Colonic mucosa (tissue), 4 donors: ENCODE measurements at places on chromosomes 5 and 9. TPM values are rescaled to one million over a fixed set of nuclear protein-coding genes. Genes with fewer than 3 reads are reported as not detected.

The EMB gene
- total RNA-seq = 6.1 TPM

The C9orf153 gene
- not detected for total RNA-seq

The ADCY2 gene
- 1.9 TPM for total RNA-seq

The SPINK6 gene
- not detected for total RNA-seq

The SH3TC2 gene
- 2.5 TPM for total RNA-seq

The RNF180 gene
- total RNA-seq = 1.2 TPM

The RFX3 gene
- total RNA-seq = 12.1 TPM

The PCDHGA3 gene
- 0.10 TPM for total RNA-seq

The TAS2R1 gene
- not detected for total RNA-seq

The FCN1 gene
- total RNA-seq = 4.6 TPM

The PKD2L2 gene
- not detected for total RNA-seq

The BRD9 gene
- 41.8 TPM for total RNA-seq

The CREBRF gene
- total RNA-seq = 19.1 TPM

The CD180 gene
- 0.30 TPM for total RNA-seq

The TAF11L3 gene
- not detected for total RNA-seq

The LCN9 gene
- not detected for total RNA-seq

The STXBP1 gene
- 8.2 TPM for total RNA-seq

GRCh38 chr5:66277981-66278380 lies 133.9 kb downstream of the SREK1 start:
- no peak overlapping the region for H3K27ac ChIP-seq
- no peaks in the 10 kb centered on the region for H3K27me3 ChIP-seq
- H3K4me1 ChIP-seq = no peaks in the 10 kb centered on the region

GRCh38 chr5:138831703-138832102 lies 43.4 kb downstream of the LRRTM2 start:
- no peak overlapping the region for H3K4me3 ChIP-seq
- no peak for DNase-seq
- H3K36me3 ChIP-seq = no peaks in the 10 kb centered on the region
- no peaks in the 10 kb centered on the region for H3K27me3 ChIP-seq
- no peaks in the 10 kb centered on the region for H3K4me1 ChIP-seq

GRCh38 chr9:87889065-87889881 lies 6.6 kb downstream of the SPATA31E1 start:
- no peaks in the 10 kb centered on the region for H3K27me3 ChIP-seq
- H3K4me3 ChIP-seq = no peak overlapping the region
- no peaks in the 10 kb centered on the region for H3K36me3 ChIP-seq
- DNase-seq = no peak
- no peaks in the 10 kb centered on the region for H3K4me1 ChIP-seq
- no peak overlapping the region for H3K27ac ChIP-seq

- DNase-seq = no peak
- no peak overlapping the region for H3K4me3 ChIP-seq
- no peaks in the 10 kb centered on the region for H3K27me3 ChIP-seq
Observed at GRCh38 chr5:124634741-124635323, 111.6 kb downstream of the ZNF608 start.

DNA sequence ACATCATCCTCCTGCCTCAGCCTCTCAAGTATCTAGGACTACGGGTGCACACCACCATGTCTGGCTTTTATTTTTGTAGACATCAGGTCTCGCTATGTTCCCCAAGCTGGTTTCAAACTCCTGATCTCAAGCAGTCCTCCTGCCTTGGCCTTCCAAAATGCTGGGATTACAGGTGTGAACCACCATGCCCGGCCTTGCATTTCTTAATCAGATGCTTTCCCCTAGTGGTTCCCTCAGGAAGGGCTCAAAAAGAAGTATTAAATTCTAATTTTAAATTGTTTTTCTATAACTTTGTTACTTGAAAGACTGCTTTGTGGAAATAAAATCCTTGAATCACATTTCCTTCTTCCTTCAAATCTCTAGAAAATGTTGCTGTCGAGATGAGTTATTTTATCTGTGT lies 79.5 kb upstream of the ROR2 start:
- no peak overlapping the region for H3K27ac ChIP-seq
- H3K27me3 ChIP-seq = no peaks in the 10 kb centered on the region
- no peaks in the 10 kb centered on the region for H3K4me1 ChIP-seq
- no peak for DNase-seq
- no peak overlapping the region for H3K4me3 ChIP-seq
- no peaks in the 10 kb centered on the region for H3K36me3 ChIP-seq

GRCh38 chr5:44189255-44189654 lies 200.0 kb downstream of the FGF10 start:
- DNase-seq = no peak
- no peak overlapping the region for H3K27ac ChIP-seq
- no peak overlapping the region for H3K4me3 ChIP-seq
- H3K4me1 ChIP-seq = no peaks in the 10 kb centered on the region
- H3K36me3 ChIP-seq = no peaks in the 10 kb centered on the region

DNA sequence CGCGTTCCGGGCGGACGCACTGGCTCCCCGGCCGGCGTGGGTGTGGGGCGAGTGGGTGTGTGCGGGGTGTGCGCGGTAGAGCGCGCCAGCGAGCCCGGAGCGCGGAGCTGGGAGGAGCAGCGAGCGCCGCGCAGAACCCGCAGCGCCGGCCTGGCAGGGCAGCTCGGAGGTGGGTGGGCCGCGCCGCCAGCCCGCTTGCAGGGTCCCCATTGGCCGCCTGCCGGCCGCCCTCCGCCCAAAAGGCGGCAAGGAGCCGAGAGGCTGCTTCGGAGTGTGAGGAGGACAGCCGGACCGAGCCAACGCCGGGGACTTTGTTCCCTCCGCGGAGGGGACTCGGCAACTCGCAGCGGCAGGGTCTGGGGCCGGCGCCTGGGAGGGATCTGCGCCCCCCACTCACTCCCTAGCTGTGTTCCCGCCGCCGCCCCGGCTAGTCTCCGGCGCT lies at the start of gene DAPK1:
Gene DAPK1 (plus strand): TSS at position 264 of the 442 bp plus-strand sequence. CDS start 1,211 bp downstream, outside the sequence.
- H3K27ac ChIP-seq = peak within 1 kb of the TSS; percentile 52
- DNase-seq = peak; percentile 68
- H3K27me3 ChIP-seq = peaks cover 9% of the 10 kb centered on the region
- H3K36me3 ChIP-seq = no peaks in the 10 kb centered on the region
- H3K4me3 ChIP-seq = peak within 1 kb of the TSS; percentile 70
- no peaks in the 10 kb centered on the region for H3K4me1 ChIP-seq

DNA sequence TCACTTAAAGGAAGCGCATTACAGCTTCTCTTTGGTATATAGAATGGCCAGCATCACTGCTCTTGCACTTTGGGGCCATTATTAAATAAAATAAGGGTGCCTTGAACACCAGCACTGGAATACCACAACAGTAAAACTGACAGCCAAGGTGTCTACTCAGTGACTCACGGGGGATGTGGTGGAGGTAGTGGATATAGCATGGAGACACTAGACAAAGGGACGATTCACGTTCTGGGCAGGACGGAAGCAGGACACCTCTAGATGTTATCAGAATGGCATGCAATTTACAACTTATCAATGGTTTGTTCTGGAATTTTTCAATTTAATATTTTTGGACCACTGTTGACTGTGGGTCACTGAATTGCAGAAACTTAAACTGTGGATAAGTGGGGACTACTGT lies 32.9 kb upstream of the PDE8B start:
- no peaks in the 10 kb centered on the region for H3K36me3 ChIP-seq
- H3K27ac ChIP-seq = no peak overlapping the region
- DNase-seq = no peak
- H3K27me3 ChIP-seq = peaks cover 19% of the 10 kb centered on the region
- H3K4me3 ChIP-seq = no peak overlapping the region

- no peaks in the 10 kb centered on the region for H3K27me3 ChIP-seq
- DNase-seq = no peak
- no peak overlapping the region for H3K4me3 ChIP-seq
- H3K36me3 ChIP-seq = no peaks in the 10 kb centered on the region
- no peaks in the 10 kb centered on the region for H3K4me1 ChIP-seq
- H3K27ac ChIP-seq = no peak overlapping the region
Observed at GRCh38 chr9:81193362-81194339, 495.7 kb downstream of the TLE1 start.

DNA sequence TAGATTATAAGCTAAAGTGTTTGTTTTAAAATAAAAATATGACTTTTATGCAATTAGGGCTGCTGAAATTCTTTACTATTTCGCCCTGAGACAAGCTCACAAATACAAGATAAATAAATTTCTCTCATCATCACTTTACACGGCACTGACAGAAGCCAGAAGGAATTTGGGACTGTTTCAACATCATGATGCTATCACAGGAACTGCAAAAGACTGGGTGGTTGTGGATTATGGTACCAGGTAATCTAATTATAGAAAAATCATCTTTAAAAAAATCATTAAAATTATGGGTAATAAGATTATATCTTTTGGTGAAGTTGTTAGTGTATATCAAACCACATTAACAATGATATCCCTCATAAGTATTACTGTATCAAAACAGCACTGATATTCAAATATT lies 95.0 kb downstream of the MAN2A1 start:
- DNase-seq = no peak
- H3K27ac ChIP-seq = no peak overlapping the region
- H3K36me3 ChIP-seq = peaks cover 3% of the 10 kb centered on the region
- H3K27me3 ChIP-seq = no peaks in the 10 kb centered on the region

GRCh38 chr9:125749951-125750626 lies 2.9 kb downstream of the PBX3 start:
- H3K27ac ChIP-seq = peak overlapping the region; percentile 11
- DNase-seq = no peak
- no peak overlapping the region for H3K4me3 ChIP-seq
- H3K36me3 ChIP-seq = no peaks in the 10 kb centered on the region
- H3K27me3 ChIP-seq = no peaks in the 10 kb centered on the region

GRCh38 chr9:1456301-1457024 lies 406.3 kb downstream of the DMRT2 start:
- H3K27me3 ChIP-seq = no peaks in the 10 kb centered on the region
- H3K4me1 ChIP-seq = no peaks in the 10 kb centered on the region
- H3K4me3 ChIP-seq = no peak overlapping the region
- H3K36me3 ChIP-seq = no peaks in the 10 kb centered on the region
- no peak overlapping the region for H3K27ac ChIP-seq

DNA sequence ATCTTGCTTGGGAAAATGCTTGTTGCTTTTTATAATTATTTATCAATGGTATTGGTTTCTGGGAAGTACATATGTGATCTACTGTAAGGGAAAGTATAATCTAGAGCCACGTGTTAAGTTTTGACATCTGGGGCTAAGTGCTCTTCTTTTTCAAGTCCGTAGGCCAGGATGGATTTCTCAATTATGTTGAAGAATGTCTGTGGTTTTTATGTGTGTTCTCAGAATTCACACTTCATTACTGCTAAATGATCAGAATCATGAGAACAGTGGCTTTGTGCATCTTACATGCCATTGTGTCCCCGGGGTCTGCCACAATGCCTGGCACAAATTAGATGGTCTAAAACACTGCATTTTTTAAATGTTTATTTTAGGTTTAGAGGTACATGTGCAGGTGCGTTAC lies 14.5 kb upstream of the AUH start:
- no peak overlapping the region for H3K27ac ChIP-seq
- no peaks in the 10 kb centered on the region for H3K27me3 ChIP-seq
- H3K36me3 ChIP-seq = no peaks in the 10 kb centered on the region
- H3K4me1 ChIP-seq = no peaks in the 10 kb centered on the region
- H3K4me3 ChIP-seq = no peak overlapping the region

DNA sequence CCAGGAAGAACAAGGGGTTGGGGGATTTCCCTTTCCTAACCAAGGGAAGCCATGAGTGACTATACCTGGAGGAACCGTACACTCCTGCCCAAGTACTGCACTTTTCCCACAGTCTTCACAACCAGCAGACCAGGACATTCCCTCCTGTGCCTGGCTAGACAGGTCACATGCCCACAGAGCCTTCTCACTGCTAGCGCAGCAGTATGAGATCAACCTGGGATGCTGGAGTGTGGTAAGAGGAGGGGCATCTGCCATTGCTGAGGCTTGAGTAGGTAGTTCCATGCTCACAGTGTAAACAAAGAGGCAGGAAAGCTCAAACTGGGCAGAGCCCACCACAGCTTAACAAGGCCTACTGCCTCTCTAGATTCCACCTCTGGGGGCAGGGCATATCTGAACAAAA lies 35.9 kb downstream of the SAXO1 start:
- no peaks in the 10 kb centered on the region for H3K4me1 ChIP-seq
- no peak overlapping the region for H3K27ac ChIP-seq
- H3K27me3 ChIP-seq = no peaks in the 10 kb centered on the region
- H3K36me3 ChIP-seq = no peaks in the 10 kb centered on the region
- DNase-seq = no peak

DNA sequence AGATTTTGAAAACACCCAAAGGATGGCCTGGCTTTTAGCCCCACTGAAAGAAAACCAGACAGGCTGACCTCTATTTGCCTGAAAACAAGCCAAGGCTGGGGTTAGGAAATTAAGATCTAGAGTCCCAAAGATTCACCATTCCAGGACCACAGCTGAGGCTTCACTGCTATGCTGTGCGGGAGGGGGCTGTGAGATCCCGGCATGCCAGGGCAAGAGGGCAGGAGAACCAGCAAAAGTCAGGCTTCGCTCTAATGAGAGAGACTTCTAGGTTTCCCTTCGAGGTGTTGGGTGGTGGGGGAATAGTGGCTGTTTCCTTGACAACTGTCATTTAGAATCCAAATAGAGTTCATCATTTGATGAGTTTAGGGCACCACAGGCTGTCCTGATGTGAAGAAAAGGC lies 152.9 kb upstream of the NFIB start:
- H3K4me3 ChIP-seq = no peak overlapping the region

DNA sequence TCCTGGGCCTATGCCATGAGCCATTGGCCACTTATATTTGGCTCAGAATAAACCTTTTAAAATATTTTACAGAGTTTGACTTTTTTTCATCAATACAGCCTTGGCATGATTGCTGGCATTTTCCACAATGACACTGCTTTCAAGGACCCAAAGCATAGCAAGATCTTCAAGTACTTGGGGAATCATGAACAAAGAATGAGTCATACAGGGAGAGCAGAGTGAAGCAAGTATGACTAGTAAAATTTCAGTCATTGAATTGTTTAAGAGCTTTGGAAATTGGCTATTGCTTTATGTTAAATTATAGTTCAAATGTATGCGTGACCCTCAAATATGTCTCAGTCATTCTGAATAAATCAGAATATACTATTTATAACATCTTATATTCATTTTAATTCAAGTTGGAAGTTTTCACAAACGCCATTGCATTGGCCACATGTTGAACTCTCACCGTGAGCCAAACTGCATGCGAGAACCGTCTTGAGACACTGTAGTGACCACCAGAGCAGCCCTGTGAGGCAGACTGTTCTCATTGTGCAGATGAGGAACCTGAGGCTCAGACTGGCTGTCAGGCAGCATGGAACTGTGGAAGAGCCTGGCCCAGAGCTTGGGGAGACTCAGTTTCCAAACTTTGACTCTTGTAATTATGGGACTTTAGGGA lies 52.9 kb downstream of the GDNF start:
- H3K27ac ChIP-seq = no peak overlapping the region
- H3K36me3 ChIP-seq = no peaks in the 10 kb centered on the region
- H3K4me3 ChIP-seq = no peak overlapping the region
- no peak for DNase-seq
- H3K4me1 ChIP-seq = no peaks in the 10 kb centered on the region

GRCh38 chr5:154858972-154859871 lies 795 bp downstream of the CNOT8 start:
- peak overlapping the region; percentile 99 for H3K27ac ChIP-seq
- no peaks in the 10 kb centered on the region for H3K27me3 ChIP-seq
- peak overlapping the region; percentile 78 for H3K4me3 ChIP-seq
- H3K4me1 ChIP-seq = peaks cover 12% of the 10 kb centered on the region
- DNase-seq = peak; percentile 34

GRCh38 chr5:169153405-169153804 lies 147.5 kb downstream of the SLIT3 start:
- no peak for DNase-seq
- no peaks in the 10 kb centered on the region for H3K27me3 ChIP-seq
- no peaks in the 10 kb centered on the region for H3K4me1 ChIP-seq
- no peaks in the 10 kb centered on the region for H3K36me3 ChIP-seq
